ENCODE measurements at places on chromosomes 6 and 20.

- DNase-seq: no peak
Observed at GRCh38 chr20:47263465-47264084, 92.9 kb downstream of the ZMYND8 start.

- DNase-seq: peak; percentile 76
Observed at GRCh38 chr20:21166801-21167200, 40.9 kb downstream of the KIZ start.

DNA sequence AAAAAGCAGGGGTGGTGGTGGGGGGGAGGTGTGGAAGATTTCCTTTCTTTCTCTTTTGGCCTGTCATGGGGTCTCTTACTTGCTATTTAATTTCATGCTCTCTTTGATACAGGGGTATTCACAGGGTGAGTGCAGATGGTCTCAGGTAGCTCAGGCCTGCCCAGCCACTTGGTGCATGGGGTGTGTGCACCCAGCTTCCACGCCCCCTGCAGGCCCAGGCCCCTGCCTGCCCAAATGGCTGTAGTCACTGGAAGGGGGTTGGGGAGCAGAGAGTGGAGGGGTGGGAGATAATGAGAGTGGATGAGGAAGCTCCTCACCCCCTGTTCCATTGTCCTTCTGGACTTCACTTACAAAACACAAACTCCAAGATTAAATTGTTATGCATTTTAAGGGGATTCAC is 133.6 kb upstream of the SGK1 start:
- DNase-seq: no peak

- no peak for DNase-seq
Observed at GRCh38 chr6:35181933-35182612, 31.7 kb upstream of the SCUBE3 start.

Data from OCI-M1 (cell line).